Activated T-cell treated with anti-CD3 and anti-CD28 coated beads, Interleukin-2, amount 50 U/mL, for 24 hours (primary cell): ENCODE measurements at places on chromosomes 5 and 9.
A peak's percentile ranks its signal among the peaks of the same experiment; 100 is the strongest.

- peaks cover 60% of the 10 kb centered on the region for H3K27me3 ChIP-seq
- no peak overlapping the region for H3K4me3 ChIP-seq
- H3K4me1 ChIP-seq, result no peaks in the 10 kb centered on the region
- no peak overlapping the region for H3K27ac ChIP-seq
Observed at GRCh38 chr5:175737481-175737880, 79.6 kb downstream of the HRH2 start.

GRCh38 chr5:178348356-178349074 is 115.9 kb upstream of the PHYKPL start:
- H3K4me1 ChIP-seq, result no peaks in the 10 kb centered on the region
- H3K4me3 ChIP-seq, result no peak overlapping the region
- no peak for DNase-seq
- no peak overlapping the region for H3K27ac ChIP-seq
- H3K27me3 ChIP-seq, result peaks cover under 1% of the 10 kb centered on the region

- no peak for DNase-seq
- H3K36me3 ChIP-seq, result peaks cover 17% of the 10 kb centered on the region
- H3K4me1 ChIP-seq, result peaks cover 35% of the 10 kb centered on the region
- peak overlapping the region; percentile 65 for H3K4me3 ChIP-seq
Observed at GRCh38 chr5:173330338-173331206, 2.4 kb upstream of the STC2 start.

DNA sequence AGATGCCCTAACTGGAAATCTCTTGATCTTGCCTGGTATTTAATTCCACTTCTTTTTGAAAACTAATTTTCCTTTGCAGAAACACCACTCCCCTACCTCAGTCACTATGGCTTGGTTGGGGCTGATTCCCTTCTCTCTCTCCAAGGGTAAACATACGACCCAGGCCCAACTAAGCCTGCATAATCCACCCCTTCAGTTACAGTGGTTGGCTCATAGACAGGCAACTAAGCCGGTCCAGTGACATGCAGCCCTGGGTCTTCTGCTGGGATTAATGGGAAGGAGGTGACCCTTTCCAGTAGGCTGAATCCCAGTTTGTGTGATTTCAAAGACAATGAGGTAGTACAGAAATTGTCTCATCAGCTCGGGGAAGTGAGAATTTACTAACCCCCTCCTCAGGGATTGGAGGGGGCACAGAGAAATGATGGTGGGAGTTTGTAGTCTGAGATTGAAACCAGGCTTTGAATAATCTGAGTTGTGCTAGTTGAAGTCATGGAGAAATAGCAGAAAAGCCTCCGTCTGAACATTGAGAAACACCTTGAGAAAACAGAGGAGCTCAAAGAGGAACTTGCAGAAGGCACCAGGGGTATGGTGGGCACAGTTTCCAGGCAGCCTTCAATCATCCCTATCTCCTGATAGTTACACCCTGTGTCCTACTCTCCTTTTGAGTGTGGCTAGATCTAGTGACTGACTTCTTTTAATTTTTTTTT is 148.9 kb downstream of the GCNT1 start:
- peaks cover 13% of the 10 kb centered on the region for H3K4me1 ChIP-seq
- DNase-seq, result no peak
- no peak overlapping the region for H3K4me3 ChIP-seq
- H3K36me3 ChIP-seq, result no peaks in the 10 kb centered on the region
- no peak overlapping the region for H3K27ac ChIP-seq
- H3K27me3 ChIP-seq, result peaks cover 19% of the 10 kb centered on the region

DNA sequence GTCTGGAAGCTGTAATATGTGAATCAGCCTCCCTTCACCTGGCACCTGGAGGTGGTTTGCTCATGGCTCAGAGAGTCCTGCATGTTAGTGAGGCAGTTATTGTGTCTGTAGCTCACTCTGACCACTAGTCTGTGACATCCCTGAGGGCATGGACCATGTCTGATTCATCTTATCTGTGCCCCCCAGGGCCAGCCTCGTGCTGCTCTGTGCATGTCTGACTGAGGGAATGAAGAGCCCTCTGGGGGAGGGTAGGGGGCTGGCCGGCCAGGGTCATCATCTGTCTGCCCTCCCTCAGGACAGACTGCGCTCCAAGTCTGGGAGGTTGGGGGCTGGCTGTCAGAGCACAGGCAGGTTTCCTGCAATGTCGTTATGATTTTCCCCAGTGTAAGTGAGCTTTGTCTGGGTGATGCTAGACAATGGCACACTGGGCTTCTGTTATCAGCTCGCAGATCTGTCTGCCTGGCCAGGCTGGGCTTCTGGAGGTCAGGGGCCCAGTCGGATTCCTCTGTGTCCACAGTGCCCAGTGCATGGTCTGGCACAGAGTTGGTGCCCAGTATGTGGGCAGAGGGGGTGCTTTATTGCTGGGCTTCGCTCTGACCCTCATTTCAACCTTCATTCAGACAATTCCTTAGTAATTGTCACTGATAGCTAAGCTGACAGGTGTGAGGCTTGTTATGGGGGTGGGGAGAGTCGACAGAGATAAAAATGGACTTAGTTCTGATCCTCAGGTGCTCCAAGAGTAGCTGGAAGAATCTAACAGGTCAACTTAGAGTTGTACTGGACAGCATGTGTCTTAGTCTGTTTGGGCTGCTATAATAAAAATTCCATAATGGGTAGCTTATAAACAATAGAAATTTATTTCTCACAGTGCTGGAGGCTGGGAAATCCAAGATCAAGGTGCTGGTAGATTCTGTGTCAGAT is 85.7 kb upstream of the SHB start:
- no peak overlapping the region for H3K4me3 ChIP-seq
- H3K36me3 ChIP-seq, result no peaks in the 10 kb centered on the region
- H3K4me1 ChIP-seq, result no peaks in the 10 kb centered on the region
- peaks cover 8% of the 10 kb centered on the region for H3K27me3 ChIP-seq

DNA sequence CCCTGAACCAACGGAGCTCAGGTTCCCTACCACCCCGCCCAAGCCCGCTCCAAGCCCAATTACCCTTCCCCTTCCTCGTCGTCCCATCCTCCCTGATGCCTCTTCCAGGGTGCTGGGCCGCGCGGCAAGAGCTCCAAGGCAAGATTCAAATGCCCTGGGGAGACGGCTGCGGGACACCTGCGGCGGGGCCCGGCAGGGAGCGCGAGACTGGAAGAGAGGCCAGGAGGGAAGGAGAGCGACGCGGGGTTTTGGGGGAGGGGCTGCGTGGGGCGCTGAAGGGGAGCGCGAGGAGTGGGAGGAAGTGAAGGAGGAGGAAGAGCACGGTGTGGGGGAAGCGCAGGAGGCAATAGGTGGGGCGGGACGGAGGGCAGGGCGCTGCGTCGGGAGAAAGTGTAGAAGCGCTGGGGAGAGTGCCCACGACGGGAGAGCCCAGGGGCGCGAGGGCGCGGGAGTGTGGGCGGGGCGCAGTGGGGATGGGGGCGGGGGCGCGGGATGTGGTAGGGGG is 975 bp upstream of the NXNL2 start:
- H3K27me3 ChIP-seq, result peaks cover 75% of the 10 kb centered on the region
- no peaks in the 10 kb centered on the region for H3K36me3 ChIP-seq
- H3K4me3 ChIP-seq, result no peak overlapping the region
- H3K4me1 ChIP-seq, result peaks cover 14% of the 10 kb centered on the region
- no peak overlapping the region for H3K27ac ChIP-seq

GRCh38 chr5:106833517-106833916 is 837.2 kb downstream of the EFNA5 start:
- no peak for DNase-seq
- no peaks in the 10 kb centered on the region for H3K27me3 ChIP-seq
- H3K4me1 ChIP-seq, result no peaks in the 10 kb centered on the region
- no peak overlapping the region for H3K27ac ChIP-seq
- no peak overlapping the region for H3K4me3 ChIP-seq

DNA sequence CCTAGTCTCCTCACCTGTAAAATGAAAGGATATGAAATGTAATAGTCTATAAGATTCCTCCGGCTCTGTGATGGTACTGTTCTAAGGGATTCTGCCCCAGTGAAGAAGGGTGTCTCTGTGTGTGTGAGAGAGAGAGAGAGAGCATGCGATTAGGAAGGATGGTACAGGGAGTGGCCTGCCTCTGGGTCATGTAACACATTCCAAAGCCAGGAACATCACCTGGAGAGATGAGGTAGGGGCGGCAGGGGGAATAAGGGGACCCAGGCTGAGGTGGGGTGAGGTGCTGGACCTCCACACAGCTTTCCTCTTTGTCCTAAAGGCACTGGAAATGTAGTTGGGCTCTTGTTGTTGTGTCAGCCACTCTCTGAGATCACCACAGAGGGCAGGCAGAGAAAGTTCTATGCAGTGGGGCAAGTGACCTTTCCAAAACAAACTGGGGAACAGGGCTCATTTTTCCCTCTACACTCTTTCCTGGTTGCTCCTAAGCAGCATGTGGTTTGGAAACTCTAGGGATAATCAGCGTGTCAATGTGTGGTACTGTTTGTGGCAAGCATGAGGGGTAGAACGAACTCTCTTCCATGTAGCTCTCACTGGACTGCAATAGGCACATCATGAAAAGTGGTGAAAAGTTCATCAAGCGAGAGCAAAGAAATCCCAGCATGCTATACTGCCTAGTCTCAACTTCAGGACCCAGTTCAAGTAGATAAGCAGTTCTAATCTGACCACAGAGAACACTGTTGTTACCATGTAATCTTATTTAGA is 65.0 kb downstream of the SEMA6A start:
- H3K36me3 ChIP-seq, result no peaks in the 10 kb centered on the region
- H3K4me3 ChIP-seq, result no peak overlapping the region
- H3K27ac ChIP-seq, result no peak overlapping the region
- no peak for DNase-seq

GRCh38 chr5:140108093-140109017 is 5.6 kb upstream of the PURA start:
- H3K27ac ChIP-seq, result peak overlapping the region; percentile 96
- H3K36me3 ChIP-seq, result peaks cover 12% of the 10 kb centered on the region
- H3K27me3 ChIP-seq, result peaks cover 8% of the 10 kb centered on the region
- H3K4me1 ChIP-seq, result peaks cover 53% of the 10 kb centered on the region
- H3K4me3 ChIP-seq, result peak overlapping the region; percentile 93

DNA sequence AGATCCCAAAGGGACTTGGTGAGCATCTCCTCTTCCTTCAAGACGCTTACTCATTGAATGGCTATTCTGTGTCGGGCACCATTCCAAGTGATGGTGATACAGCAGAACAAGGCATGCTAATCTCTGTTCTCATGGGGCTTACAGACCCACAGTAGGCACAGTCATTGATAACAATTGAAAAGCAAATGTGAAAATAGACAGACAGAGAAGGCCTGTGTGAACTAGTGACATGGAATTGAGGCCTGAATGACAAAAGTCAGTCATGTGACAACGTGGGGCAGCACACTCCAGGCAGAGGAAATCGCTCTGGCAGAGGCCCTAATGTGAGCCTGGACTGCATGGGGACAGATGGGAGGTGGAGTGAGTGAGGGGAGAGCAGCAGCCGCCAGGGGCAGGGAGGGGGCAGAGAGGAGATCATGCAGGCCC is 70.7 kb upstream of the CPLX2 start:
- no peak overlapping the region for H3K27ac ChIP-seq
- H3K27me3 ChIP-seq, result peaks cover 78% of the 10 kb centered on the region
- no peaks in the 10 kb centered on the region for H3K36me3 ChIP-seq
- H3K4me1 ChIP-seq, result peaks cover 13% of the 10 kb centered on the region
- no peak for DNase-seq

DNA sequence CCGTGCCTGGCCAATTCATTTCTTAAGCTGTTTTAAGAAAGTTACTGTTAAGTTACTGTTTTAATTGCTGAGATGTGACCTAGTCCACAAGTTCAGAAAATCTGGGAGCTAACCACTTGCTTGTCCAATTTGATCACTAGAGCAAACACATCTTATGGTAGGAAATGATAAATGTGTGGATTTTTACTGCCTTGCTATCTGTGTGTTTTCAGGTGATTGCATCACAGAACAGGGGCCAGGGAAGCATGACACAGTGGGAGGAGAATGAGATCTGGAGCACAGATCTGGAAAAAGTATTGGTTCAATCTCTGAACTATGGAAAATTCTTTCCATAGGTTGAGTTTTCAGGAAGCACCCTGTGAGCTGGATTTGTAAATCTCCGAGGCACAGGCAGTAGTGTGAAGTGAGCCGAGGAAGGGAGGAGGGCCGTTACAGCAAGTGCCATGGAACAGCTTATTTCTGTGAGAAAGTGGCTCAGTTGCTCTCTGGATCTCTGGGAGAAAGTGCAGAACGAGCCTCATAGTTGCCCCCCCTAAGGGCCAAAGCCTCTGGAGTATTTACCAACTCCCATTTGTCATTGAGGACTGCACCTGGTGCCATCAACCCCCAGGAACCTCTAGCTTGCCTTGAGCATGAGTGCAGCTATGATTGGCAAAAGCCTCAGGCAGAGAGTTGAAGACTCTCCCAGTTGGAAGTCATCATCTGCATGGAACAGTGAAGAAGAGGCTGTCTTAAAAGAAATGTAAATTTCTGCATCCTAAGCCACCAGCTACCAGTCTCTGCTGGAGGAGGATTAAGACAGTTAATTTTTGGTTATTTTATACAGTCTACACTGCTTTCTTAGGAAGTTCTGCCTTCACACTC is 161.8 kb upstream of the CLINT1 start:
- no peak for DNase-seq
- H3K27ac ChIP-seq, result no peak overlapping the region
- H3K4me1 ChIP-seq, result no peaks in the 10 kb centered on the region
- H3K4me3 ChIP-seq, result no peak overlapping the region

DNA sequence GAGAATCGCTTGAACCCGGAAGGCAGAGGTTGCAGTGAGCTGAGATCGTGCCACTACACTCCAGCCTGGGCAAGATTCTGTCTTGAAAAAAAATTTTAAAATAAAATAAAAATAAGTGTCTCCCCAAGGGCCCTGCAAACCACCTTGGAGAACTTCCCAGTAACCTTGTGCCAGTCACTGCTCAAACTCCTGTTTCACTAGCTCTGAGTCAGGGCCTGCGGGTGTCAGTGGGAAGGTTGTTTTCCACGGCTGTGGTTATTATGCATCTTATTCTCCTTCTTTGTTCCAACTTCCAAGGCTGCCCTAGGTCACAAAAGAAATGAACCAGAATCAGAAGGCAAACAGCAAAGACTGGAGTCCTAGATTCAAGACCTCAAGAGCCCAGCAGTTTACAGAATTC is 246.7 kb downstream of the ADAMTSL1 start:
- no peak overlapping the region for H3K27ac ChIP-seq
- no peaks in the 10 kb centered on the region for H3K4me1 ChIP-seq
- H3K4me3 ChIP-seq, result no peak overlapping the region
- DNase-seq, result no peak
- H3K27me3 ChIP-seq, result peaks cover 3% of the 10 kb centered on the region

GRCh38 chr5:132752581-132753125 is 5.4 kb downstream of the CCNI2 start:
- DNase-seq, result no peak
- H3K36me3 ChIP-seq, result peaks cover 47% of the 10 kb centered on the region
- H3K4me3 ChIP-seq, result no peak overlapping the region
- peaks cover 52% of the 10 kb centered on the region for H3K4me1 ChIP-seq
- H3K27ac ChIP-seq, result peak overlapping the region; percentile 81
- no peaks in the 10 kb centered on the region for H3K27me3 ChIP-seq

GRCh38 chr9:112711050-112711689 is 6.7 kb downstream of the INIP start:
- peaks cover 61% of the 10 kb centered on the region for H3K36me3 ChIP-seq
- no peaks in the 10 kb centered on the region for H3K27me3 ChIP-seq
- no peak for DNase-seq
- H3K27ac ChIP-seq, result no peak overlapping the region
- peaks cover 44% of the 10 kb centered on the region for H3K4me1 ChIP-seq
